Fibroblast of mammary gland (primary cell): ENCODE measurements at places on chromosomes 1 and 21.

DNA sequence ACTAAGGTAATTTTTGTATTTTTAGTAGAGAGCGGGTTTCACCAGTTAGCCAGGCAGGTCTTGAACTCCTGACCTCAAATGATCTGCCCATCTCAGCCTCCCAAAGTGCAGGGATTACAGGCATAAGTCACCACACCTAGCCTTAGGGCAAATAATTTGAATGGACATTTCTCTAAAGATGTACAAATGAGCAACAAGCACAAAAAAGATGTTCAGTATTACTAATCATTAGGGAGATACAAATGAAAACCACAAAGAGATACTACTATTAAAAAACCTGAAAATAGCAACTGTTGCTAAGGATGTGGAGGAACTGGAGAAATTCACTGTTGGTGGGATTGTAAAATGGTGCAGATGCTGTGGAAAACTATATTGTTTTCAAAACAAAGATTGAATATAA, 79.1 kb downstream of the GABPA start:
- no peak for DNase-seq

DNA sequence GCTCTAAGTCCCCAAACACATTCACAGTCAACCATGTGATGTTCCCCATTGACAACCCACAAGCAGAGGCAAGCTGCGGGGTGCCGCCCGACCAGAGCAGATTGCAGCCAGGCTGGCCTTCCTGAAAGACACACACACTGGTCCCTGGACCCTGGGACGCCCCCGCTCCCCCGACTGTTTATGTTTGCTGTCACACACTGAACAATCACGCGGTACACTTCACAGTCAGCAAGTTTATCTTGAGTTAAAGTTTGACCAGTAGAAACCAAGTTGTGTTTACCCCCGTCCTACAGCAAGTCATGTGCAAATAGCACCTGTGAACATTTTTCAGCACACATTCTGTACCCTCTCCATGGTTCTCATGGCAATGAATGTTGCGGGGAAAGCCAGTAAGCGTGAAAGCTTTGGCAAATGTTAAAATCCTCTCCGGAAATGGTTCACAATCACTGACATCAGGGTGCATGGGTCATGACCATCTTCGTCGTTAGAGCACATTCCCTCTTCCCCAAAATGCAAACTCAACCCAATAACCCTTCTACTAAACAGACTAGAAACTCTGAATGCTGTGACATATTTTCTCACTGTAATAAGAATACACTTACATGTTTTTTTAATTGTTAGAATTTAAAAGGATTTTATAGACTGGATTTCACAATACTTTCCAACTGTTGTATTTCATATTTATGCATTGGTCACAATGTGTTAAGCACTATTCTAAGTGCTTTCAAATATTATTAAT, 33.3 kb upstream of the IRF2BP2 start:
- DNase-seq = no peak

DNA sequence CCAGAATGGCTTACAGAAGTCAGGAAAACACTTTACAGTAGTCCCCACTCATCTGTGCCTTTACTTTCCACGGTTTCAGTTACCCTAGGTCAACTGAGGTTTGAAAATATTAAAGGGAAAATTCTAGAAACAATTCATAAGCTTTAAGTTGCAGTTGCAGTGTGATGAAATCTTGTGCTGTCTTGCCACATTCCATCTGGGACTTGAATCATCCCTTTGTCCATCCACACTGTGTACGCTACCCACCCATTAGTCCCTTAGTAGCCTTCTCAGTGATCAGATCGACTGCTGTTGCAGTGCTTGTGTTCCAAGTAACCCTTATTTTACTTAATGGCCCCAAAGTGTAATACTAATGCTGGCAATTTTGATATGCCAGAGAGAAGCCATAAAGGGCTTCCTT, 30.5 kb downstream of the ZCCHC17 start:
- peak; percentile 82 for DNase-seq

GRCh38 chr21:41130883-41131282, 37.1 kb upstream of the BACE2 start:
- no peak for DNase-seq

- DNase-seq = peak; percentile 58
These were observed 12.9 kb downstream of the PIGM start for GRCh38 chr1:160018900-160019299.

DNA sequence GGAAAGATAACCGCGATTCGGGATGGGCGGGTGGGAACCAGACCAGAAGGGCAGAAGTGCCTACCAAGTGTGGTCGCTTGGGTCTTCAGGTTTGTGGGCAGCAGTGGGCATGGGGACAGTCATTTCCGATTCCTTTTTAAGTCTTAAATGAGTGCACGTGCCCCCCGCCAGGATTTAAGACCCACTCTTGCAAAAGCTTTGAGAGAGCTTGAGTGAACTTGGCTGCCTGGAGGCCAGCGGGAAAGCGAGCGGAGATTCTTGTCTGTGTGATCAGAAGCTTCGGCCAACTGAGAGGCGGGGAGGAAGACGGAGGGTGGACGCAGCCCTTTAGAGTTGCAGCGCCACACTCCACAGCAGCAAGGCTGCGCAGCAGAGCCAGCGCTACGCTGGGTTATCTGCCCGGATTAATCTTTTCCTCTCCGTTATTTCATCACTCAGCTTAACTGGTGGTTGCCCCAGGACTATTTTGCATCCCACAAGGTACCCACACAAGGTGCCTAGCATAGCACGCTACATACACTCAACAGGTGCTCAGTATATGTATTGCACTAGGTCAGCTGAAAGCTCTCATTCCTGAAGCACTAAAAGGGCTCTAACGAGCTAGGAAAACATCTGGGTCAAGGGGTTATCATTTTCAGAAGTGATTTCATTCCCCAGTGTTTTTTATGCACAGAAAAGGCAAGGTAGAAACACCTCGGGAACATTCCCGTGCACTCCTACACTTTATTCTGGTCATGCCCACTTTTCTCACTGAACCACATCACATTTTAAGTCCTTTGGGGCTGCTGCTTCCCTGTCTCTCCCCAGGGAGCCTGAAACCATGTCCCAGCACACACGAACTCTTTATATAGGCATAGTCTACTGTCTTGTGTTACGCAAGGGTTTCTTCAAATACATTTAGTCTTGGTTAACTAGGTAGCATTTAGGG, 1.5 kb upstream of the BATF3 start:
- peak; percentile 52 for DNase-seq

GRCh38 chr1:13730751-13731482, 30.9 kb downstream of the PRDM2 start:
- DNase-seq = no peak

DNA sequence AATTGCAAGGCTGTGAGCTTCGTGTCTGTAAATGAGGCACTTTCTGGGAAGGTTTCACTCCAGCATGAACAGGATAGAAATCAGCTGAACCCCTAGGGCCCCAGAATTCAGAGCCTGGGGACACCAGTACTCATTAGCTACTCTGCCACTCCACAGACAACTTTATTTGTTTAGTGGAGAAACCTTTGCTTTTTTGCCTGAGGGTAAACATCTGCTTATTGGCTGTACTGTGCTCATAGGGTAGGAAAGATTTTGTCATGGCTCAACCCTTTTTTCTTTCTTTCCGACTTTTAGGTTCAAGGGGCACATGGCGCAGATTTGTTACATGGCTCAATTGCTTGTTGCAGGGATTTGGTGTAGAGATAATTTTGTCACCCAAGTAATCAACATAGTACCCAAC, 138.4 kb upstream of the BACE2 start:
- DNase-seq = no peak

GRCh38 chr1:212699104-212699624, 476 bp downstream of the BATF3 start:
- DNase-seq = peak; percentile 26

DNA sequence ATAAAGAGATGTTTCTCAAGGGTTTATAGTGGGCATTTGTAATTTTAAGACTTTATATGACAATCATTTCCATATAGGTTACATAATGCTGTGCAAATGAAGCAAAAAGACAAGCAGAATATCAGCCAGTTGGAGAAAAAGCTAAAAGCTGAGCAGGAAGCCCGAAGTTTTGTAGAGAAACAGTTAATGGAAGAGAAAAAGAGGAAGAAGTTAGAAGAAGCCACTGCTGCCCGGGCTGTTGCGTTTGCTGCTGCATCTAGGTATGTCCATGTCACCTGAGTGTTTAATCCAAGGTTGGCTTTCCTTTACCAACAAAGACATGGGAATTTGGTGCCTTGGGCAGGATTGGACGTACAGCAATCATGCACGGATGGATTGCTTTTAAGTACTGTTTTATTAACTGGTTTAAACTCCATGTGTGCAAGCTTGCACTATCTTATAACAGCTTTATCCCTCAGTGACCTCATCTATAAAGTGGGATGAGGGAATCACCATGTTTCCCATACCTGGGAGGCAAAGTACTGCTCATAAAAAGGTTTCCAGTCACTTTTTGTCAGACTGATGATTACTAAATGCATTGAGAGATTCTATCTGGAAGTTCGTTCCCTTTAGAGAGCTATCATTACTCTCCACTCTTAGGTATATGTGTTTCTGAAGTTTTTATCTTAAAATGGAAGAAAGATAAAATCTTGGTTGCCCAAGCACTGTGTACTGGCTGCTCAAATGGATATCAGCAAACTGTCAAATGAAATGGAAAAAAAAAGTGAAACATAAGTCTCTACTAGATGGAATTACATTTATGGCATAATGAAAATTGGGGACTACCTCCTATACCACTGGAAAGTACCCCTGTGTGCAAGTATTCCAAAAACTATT, 55.1 kb downstream of the MACO1 start:
- no peak for DNase-seq

DNA sequence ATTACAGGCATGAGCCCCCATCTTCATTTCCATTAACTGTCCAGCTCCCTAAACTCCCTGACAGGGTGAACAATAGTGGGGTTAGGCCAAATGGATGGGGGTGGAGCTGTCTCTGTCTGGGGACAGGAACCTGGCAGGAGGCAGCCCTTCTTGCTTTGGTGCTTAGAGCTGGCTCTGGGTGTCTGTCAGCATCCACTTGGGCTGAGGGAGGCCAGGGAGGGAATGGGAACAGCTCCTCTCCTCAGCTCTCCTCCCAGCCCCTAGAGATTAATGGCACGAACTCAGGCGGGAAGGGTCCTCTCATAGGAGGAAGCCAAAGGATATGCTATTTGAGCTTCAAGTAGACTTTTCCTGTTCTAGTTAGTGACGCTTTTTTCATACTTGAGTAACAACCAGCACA, 11.1 kb upstream of the ETV3L start:
- DNase-seq = no peak

GRCh38 chr1:242211254-242212022, 212.5 kb upstream of the MAP1LC3C start:
- no peak for DNase-seq

GRCh38 chr1:235942979-235943575, 76.4 kb upstream of the LYST start:
- no peak for DNase-seq

GRCh38 chr1:27292106-27292505, 29.9 kb upstream of the TMEM222 start:
- DNase-seq = peak; percentile 22

DNA sequence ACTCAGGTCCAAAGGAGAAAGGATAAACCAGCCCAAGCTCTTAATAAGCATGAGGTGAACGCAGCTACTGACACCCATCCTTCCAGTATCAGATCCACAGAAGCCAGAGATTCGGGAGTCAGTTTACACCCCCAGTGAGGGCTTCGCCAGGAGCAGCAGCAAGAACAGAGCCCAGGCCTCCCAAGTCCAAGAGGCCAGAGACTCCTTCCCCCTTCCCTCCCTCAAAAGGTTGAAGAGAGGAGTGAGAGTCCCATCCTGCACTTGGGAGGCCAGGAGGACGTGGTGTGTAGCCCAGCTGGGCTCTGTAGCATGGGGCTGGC, 72.8 kb downstream of the MRPL37 start:
- DNase-seq = no peak

- DNase-seq = no peak
These were observed 124.3 kb upstream of the PDE4B start for GRCh38 chr1:65668368-65668767.

DNA sequence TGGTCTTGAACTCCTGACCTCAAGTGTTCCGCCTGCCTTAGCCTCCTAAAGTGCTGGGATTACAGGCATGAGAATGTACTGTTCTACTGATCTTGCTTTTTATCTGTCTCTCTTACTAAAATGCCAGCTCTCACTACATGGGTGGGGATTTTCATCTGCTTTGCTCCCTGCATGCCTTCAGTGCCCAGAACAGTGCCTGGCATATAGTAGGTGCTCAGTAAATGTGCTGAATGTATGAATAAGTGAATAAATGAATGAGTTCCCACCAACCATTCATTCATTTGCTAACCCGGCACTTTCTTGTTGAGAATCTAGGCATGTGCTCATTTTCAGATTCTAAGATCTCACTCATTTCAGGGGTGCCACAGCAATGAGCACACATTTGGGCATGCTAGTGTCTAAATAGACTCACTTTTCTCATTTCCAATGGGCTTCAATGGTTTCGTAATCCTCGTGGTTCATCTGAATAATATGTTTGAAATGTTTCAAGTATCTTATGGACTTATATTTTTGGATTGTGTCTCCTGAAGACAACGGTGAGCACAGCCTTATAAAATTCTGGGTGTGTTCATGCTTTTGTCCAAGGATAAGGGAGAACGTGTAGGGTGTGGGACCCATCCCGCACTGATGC, 7.6 kb downstream of the DHRS3 start:
- peak; percentile 55 for DNase-seq

- DNase-seq = no peak
These were observed 103.0 kb downstream of the LAMC2 start for GRCh38 chr1:183289051-183289496.

DNA sequence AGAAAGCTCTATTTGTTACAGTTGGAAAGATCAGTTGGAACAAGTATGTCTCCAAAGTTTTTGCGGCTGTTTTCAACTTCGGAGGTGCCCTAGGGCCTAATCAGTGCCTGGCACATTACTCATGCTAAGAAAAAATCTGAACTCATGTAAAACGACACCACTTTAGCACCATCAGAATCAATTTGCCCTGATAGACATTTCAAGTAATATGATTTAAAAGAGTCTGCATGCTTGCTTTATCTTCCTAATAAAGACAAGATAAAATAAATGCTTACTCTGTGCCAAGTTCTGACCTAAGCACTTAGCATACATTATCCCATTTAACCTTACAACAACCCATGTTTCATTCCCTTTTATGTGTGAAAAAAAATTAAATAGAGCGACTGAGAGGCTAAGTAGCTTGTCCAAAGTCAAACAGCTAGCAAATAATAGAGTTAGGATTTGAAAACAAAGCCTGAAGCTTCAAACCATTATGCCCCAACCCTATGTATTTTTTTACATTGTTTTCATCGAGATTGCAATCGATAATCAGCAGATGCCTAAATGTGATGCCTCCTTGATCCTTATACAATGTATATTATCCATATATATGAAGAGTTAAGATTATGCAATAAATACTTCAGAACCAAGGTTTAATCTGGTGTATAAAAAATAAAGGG, 91.3 kb downstream of the DENND1B start:
- DNase-seq = no peak

GRCh38 chr1:1358433-1359271, at the start of gene MXRA8:
MXRA8 (minus strand) TSS chr1:1358555; CDS start chr1:1358504, 51 bp downstream.
- peak; percentile 93 for DNase-seq

- DNase-seq = peak; percentile 49
These were observed 4.1 kb downstream of the TAGLN2 start for GRCh38 chr1:159921251-159921650.

GRCh38 chr1:59689730-59690129, 125.0 kb upstream of the HOOK1 start:
- no peak for DNase-seq

- peak; percentile 97 for DNase-seq
These were observed 253.1 kb upstream of the FGGY start for GRCh38 chr1:59043796-59044195.
